ENCODE measurements at places on chromosomes 13 and 19.

DNA sequence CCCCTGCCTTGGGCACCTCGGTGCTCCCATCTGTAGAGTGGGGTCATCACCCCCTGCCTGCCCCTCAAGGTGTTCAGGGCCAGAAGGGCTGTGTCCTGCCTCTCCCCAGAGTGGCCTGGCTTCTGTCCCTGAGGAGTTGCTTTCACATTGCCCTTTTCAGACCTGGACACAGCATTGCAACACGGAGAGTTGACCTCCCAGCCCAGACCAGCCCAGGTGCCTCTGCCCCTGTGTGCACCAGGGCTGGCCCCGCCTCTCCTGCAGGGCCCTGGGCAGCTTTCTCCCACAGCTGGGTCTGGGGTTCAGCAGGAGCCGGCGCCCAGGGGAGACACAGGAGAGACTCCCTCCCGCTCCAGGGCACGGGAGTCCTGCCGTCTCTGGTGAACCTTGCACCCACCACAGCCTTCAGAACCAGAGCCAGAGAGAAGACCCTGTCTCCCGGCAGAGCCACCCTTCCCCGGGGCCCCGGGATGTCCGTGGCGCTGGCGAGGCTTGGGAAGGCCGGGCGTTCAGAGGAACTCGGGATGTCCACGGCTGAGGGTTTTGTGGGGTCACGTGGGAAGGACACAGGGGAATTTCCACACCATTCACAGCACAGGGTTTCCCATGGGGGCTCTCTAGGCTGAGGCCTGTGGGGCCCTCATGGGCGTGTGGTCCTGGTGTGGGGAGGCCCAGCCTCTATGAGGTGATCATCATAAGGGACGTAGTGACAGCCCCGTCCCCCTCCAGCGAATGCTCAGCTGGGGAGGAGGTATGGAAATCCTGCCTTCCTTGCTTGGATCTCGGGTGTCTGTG is 23.2 kb downstream of the C13orf46 start:
- no peak for DNase-seq

GRCh38 chr13:77042566-77043177 is 15.7 kb upstream of the FBXL3 start:
- no peak for DNase-seq

DNA sequence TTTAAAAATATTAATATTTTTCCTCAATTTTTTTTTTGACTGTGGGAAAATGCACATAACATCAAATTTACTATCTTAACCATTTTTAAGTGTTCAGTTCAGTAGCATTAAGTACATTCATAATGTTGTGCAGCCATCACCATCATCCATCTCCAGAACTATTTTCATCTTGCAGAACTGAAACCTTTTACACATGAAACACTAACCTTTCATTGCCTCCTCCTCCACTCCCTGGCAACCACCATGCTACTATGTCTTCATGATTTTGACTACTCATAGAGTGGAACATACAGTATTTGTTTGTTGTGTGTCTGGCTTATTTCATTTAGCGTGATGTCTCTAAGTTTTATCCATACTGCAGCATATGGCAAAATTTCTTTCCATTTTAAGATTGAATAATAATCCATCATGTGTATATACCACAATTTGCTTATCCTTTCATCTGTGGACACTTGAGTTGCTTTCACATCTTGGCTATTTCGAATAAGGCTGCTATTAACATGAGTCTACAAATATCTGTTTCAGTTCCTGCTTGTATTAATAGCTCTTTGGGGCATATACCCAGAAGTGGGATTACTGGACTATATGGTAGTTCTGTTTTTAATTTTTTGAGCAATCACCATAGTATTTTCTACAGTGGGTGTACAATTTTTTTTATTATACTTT is 376.4 kb downstream of the MTUS2 start:
- DNase-seq, result no peak

DNA sequence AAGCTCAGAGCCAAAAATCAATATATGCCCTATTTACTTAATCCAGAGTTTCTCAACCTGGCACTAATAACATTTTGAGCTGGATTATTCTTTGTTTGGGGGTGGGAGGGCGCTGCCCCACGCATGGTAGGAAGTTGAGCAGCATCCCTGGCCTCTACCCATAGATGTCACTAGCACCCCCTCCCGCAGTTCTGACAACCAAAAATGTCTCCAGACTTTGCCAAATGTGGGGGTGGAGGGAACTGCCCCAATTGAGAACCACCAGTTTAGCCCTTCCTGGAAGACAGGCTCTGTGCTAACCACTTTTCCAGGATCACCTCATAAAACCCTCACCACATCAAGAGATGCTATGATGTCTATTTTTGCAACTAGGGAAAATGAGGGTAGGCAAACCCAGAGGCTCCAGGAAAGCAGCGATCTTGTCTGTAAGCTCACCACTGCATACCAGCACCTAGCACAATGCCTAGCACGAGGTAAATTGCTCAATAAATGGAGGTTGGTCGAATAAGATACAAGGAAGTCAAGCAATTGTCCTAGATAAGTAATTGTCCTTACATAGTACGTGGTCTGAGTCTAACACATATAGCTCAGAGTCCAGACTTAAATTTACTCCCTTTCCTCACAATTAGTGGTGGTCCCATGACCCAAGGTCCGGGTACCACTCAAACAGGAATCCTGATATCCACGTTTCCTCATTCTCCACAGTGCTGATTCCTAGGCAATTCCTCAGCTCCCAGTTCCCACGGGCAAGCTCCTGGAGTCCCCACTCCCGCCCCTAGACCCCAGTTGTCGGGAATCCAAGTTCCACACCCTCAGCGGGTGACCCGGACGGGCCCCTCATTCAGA is 892 bp downstream of the TRIR start:
- no peak for DNase-seq

GRCh38 chr13:82292334-82292733 is 1589.9 kb downstream of the SLITRK1 start:
- no peak for DNase-seq

DNA sequence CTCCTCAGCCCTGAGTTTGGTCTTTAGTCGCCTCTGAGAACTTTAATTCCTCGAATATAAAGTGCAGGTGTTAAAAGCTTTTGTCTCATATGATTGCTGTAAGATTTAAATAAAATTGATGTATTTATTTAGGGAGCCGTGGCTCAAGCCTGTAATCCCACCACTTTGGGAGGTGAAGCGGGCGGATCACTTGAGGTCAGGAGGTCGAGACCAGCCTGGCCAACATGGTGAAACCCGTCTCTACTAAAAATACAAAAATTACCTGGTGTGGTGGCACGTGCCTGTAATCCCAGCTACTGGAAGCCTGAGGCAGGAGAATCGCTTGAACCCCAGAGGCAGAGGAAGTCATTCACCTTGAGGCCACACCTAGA is 559 bp upstream of the SLC1A5 start:
- no peak for DNase-seq

DNA sequence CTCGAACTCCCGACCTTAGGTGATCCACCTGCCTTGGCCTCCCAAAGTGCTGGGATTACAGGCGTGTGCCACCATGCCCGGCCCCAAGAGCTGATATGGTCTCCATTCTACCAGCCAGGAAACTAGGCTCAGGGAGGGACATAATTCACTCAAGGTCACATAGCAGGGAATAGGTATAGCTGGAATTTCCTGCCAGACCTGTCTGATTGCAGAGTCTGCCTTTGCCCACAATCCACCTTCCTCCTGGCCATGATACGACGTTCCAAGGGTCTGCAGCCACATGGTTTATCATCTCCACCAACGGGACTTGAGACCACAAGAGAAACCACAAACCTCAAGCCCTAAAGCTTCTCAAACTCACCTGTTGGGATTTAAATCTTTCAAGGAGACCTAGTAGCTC is 32.0 kb downstream of the ZNRF4 start:
- DNase-seq, result no peak

DNA sequence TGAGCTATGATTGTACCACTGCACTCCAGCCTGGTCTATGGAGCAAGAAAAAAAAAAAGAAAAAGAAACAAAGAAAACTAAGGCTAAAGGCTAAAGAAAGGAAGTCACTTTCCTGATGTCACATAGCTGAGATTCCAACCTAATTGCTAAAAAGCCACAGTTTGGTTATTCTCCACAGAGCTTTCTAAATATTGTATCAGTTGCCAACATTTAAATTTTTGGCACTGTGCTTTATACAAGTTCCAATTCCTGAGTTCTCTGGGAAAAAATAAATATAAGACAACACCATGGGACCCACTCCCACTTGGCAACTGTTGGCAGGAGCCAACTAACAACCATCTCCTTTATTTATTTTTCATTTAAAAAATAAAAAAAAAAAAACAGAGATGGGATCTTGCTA is 11.2 kb upstream of the LYPD3 start:
- no peak for DNase-seq

GRCh38 chr13:109576331-109576813 is 210.0 kb downstream of the IRS2 start:
- DNase-seq, result no peak

DNA sequence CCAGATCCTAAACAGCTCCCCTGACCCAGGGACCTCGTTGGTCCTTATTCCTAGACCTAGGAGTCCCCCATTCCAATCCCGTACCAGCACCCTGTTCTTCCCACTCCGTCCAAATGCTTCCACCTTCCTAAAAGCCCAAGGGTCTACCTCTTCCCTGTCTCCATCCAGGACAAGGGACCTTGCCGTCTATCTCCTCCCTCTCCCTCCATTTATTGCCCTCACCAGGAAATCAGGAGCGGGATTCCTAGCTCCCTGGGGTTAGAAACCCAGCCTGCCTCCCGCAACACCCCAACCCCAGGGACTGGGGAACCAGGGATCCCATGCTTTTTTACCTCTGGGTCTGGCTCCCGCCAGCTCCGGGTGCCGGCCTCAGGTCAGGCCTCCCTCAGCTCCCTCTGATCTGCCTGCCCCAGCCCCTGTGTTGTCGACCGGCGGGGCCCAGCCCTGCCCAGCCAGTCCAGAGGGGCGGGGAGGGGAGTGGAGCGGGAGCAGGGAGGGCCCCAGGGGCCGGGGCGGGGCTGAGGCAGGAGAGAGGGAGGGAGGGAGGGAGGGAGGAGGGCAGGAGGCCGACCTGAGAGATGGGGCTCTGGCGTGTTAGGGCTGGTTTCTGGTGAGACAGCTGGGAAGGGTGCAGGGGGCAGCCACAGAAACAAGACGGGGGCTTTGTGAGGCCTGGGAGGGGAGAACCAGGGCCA is at the start of gene B3GNT8:
Gene B3GNT8 (minus strand): TSS at position 423 of the 695 bp plus-strand sequence. CDS start 596 bp downstream, outside the sequence.
- no peak for DNase-seq

DNA sequence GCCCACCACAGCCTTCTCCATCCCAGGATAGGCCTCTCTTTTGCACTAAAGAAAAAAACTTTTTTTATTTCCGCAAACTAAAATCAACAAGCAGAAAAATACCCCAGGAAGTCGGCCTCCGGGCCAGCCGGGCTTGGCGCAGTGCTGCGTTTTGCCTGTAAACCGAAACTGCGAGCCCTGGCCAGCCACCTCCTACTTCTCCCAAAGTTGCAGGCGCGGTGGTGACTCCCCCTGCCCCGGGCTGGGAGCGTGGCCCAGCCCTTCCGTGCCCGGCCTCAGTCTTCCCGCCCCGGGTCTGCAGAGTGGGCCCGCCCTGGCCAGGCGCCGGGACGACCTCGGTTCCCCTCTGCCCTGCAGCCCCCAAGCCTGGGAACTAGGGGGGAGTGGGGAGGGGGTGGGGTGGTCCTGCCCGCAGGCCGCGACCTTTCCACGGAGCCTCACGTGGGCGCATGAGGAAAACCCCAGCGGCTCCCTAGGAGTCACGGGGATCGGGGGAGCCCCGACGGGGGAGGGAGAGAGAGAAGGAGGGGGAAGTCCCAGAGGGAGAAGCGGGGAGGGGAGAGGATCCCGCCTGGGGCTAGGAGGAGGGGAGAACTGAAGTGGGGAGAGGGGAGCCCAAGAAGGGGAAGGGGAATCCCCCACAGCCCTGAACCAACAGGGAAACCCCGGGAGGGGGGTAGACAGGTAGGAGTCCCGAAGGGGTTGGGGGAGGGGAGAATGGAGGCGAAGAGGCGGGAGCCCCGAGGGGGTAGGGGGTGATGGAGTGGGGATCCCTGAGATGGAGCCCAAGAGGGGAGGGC is 3.0 kb downstream of the GADD45B start:
- no peak for DNase-seq

GRCh38 chr13:99749271-99750019 is 222.1 kb downstream of the ZIC5 start:
- no peak for DNase-seq

DNA sequence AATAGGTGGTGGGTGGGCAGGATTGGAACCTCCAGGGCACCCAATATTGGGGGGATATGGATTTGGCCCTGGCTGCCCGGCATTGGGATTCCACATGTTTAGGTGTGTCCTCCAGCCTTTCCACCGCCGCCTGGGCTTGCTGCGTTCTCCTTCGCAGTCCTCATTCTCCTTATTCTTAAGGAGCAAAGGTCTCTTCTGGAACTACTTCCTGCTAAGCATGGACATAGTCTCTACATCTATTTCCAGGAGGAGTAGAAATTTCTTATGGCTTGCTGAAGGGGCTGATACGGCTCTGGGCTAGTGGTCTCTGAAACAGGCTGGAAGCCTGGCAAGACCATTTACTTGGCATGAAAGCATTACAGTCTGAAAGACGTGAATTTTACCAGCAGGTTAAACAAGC is 9.2 kb upstream of the FCGBP start:
- DNase-seq, result no peak

GRCh38 chr19:32886241-32886640 is 16.7 kb upstream of the SLC7A9 start:
- no peak for DNase-seq

DNA sequence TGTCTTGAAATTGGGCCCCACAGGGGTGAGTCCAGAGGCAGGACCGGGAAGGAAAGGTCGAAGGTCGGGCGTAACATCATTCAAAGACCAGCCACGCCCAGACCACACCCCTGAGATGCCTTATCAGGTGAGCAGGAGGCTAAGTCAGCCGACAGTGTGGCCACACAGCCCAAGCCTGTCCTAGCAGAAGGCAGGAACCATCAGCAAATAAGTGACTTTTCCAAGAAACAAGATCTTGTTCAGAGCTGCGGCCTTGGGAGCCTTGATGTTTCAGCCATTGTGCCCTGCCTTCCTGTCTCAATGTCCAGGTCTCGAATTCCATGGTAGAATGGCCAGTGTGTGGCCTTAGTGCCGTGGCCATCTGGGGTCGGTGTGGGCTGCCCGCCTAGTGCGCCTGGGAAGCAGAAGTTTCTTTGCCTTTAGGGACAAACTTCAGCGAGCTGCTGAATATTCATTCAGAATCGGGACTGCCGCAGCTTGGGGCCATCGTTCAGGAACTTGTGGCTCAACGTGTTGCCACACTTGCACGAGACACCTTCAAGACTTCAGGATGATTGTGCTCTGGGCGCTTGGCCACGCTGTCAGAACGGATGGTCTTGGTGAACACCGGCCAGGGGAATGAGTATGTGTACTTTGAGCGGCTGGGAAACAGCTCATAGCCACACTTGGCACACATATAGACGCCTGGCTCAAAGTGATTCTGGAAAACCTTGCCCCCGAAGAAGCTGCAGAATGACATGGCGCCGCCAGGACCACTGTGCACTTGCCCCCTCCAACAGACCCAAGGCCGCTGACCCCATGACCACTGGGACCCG is 6.1 kb upstream of the IFNL4 start:
- no peak for DNase-seq

DNA sequence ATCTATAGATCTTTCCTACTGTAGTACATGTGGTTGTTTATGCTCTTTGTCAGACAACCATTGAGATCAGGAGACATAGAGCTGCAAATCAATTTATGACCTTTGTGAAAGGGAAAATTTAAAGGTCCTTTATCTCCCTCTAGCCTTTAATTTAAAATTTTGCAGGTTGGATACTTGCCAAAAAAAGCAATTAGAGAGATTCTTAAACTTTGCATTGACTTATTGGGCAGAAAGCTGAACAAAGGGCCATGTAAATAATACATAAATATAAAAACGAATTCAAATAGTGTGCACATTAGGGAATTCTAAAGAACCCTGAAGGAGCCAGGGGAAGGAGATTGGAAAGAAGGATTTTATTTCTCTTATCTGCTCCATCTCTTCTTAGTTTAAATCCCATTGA is 22.0 kb upstream of the RB1 start:
- no peak for DNase-seq

Measured in amygdala (tissue), 56 donors.